ENCODE measurements at places on chromosomes 4 and X. TPM values are rescaled to one million over a fixed set of nuclear protein-coding genes. Genes with fewer than 3 reads are reported as not detected.

NEXMIF gene
- 0.18 TPM for polyA plus RNA-seq

DNA sequence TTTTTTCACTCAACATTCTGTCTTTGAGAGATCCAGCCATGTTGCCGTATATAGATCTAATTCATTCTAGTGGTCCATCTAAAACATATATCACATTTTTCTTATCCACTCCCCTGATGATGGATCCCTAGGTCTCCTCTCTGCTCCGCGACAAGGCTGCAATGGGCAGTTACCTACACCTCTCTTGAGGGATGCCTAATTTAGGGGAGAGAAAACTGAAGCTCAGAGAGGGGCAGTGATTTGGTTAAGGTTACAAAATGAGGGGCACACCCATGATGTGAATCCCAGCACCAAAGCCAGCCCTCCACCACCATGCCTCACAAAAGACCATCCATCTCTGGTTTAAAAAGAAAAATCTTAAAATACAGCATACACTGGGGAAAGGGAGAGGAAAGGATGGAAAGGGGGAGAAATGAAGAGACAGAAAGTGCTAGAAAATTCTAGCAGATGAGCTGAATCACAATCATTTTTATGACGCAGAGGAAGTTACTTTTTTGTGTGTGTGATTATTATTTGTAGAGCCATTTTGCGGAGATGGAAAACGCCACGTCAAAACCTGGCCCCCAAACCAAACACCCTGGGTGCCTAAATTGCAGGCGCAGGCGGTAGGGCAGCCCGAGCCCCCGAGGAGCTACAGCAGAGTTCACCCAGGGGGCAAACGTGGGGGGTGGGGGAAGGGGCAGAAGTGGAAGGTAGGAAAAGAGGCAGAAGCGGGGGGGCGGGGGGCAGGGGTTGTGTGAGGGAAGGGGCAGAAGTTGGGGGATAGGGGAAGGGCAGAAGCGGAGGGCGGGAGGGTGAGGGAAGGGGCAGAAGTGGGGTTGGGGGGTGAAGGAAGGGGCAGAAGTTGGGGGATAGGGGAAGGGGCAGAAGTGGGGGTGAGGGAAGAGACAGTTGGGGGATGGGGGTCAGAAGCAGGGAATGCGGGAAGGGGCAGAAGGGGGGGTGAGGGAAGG is 1.3 kb upstream of the TSPYL2 start:
- no peak overlapping the region for H3K27ac ChIP-seq
- H3K27me3 ChIP-seq = no peaks in the 10 kb centered on the region
- H3K4me3 ChIP-seq = peak overlapping the region; percentile 58
- no peak for DNase-seq

DNA sequence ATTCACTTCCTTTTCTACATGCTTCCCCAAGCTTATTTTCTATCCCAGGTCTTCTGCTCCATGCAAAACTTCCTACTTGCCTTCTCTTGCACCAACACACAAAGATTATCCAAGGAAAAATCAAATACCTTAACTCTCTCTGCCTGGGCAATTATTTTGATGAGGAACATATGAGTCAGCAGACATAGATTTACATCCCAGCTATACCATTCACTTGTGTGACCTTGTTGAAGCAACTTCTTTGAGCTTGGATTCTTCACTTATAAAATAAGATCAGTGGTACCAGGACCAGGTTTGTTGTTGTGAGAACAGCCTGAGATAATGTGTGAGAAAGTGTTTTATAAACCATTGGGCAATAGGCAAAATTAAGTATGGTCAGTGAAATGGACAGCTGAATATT is 39.1 kb upstream of the TMEM192 start:
- no peaks in the 10 kb centered on the region for H3K27me3 ChIP-seq
- H3K4me1 ChIP-seq = no peaks in the 10 kb centered on the region
- H3K27ac ChIP-seq = no peak overlapping the region
- DNase-seq = no peak
- no peak overlapping the region for H3K4me3 ChIP-seq
- no peaks in the 10 kb centered on the region for H3K36me3 ChIP-seq

- H3K27ac ChIP-seq = no peak overlapping the region
- no peaks in the 10 kb centered on the region for H3K36me3 ChIP-seq
- H3K4me3 ChIP-seq = peak overlapping the region; percentile 7
- H3K4me1 ChIP-seq = peaks cover 4% of the 10 kb centered on the region
- peak; percentile 73 for DNase-seq
- peaks cover 100% of the 10 kb centered on the region for H3K27me3 ChIP-seq
Observed at GRCh38 chr4:80197601-80198440, 518 bp downstream of the PRDM8 start.

- H3K27ac ChIP-seq = no peak overlapping the region
- peaks cover 5% of the 10 kb centered on the region for H3K4me1 ChIP-seq
- no peaks in the 10 kb centered on the region for H3K36me3 ChIP-seq
- no peak for DNase-seq
- H3K27me3 ChIP-seq = no peaks in the 10 kb centered on the region
Observed at GRCh38 chrX:136761421-136761820, 19.3 kb downstream of the ARHGEF6 start.

DNA sequence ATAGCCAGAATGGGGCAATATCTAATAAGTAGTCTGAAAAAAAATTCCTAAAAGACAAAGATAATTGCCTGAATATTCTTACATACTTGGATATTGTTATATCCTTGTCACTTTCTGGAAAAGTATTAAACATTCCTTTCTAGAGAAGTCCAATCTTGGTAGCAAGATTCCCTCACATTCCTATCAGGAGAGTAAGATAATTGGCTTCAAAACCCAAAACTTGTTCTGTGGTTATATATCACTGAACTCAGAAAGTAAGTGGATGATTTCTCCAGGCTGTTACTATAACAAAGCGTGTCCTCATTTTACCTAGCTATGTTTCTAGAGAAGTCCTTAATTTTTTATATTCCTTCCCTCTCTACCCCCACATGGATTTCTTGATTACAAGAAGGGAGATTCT is 46.0 kb upstream of the TEX13A start:
- no peaks in the 10 kb centered on the region for H3K4me1 ChIP-seq
- no peak overlapping the region for H3K27ac ChIP-seq
- DNase-seq = no peak
- no peak overlapping the region for H3K4me3 ChIP-seq
- no peaks in the 10 kb centered on the region for H3K27me3 ChIP-seq

DNA sequence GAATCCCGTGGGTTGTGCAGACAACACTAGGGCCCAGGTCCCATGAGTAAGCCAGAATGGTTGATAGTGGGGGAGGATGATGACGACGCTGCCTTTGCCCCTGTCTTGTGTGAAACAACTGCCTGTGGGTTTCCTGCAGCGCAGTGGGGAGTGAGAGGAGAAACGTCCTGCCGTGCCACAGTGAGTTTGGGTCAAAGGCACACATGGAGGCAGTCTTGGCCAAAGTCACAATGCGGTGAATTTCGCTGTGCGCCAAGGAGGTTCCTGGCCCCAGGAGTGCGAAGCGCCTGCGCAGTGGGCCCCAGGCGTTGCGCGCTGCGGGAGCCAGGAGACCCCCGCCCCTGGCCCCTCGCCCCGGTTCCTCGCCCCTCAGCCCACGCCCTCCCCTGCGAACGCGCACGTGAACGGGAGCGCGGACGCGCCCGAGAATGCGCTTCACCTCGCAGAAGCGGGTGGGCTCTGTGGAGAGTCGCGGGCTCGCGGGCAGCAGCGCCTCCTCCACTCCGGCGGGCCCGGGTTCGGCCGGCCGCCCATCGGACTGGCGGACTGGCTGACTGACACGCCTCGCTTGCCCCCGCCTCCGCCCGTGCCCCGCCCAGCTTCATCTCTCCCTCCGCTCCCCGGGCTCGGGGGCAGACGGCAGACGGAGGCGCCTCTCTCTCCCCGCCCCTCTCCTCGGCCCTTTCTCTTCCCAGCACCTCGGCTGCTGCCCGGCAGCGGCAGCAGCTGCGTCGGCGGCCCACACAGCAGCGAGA is at the start of gene NUDT10:
TSS of gene NUDT10 (plus strand) at position 635 of the 755 bp plus-strand sequence. CDS start 144 bp downstream, outside the sequence.
- no peaks in the 10 kb centered on the region for H3K27me3 ChIP-seq
- no peak within 1 kb of the TSS for H3K27ac ChIP-seq
- H3K36me3 ChIP-seq = no peaks in the 10 kb centered on the region
- peak within 1 kb of the TSS; percentile 63 for H3K4me3 ChIP-seq
- H3K4me1 ChIP-seq = no peaks in the 10 kb centered on the region

DNA sequence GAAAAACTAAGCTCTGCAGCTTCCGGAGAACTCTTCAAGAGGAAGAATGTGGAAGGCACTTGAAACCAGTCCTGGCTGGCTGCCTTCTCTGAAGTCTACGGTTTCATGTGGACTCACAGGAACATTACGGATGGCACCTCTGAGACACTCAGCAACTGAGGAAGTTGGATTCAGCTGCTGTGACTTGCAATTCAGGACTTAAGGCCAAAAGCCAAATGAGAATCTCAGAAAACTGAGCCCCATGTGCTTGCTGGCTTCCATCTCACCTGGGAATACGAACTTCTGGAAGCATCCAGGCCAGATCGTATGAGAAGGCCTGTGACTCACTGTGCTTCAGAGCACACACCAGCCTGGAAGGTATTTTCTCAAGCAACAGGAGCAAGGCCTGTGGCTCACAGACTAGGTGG is 107.8 kb upstream of the GPC4 start:
- H3K27ac ChIP-seq = no peak overlapping the region
- no peaks in the 10 kb centered on the region for H3K36me3 ChIP-seq
- DNase-seq = no peak
- no peaks in the 10 kb centered on the region for H3K27me3 ChIP-seq

SPARCL1 gene
- 0.51 TPM for polyA plus RNA-seq

TREX2 gene
- polyA plus RNA-seq = 0.80 TPM

GRCh38 chr4:99507349-99507748 is 3.5 kb upstream of the C4orf17 start:
- no peak overlapping the region for H3K4me3 ChIP-seq
- no peak for DNase-seq
- H3K27ac ChIP-seq = no peak overlapping the region
- no peaks in the 10 kb centered on the region for H3K36me3 ChIP-seq
- H3K27me3 ChIP-seq = no peaks in the 10 kb centered on the region

- H3K27me3 ChIP-seq = no peaks in the 10 kb centered on the region
- H3K27ac ChIP-seq = no peak overlapping the region
- H3K4me1 ChIP-seq = no peaks in the 10 kb centered on the region
- no peak overlapping the region for H3K4me3 ChIP-seq
- H3K36me3 ChIP-seq = no peaks in the 10 kb centered on the region
Observed at GRCh38 chrX:132786217-132786616, 172.2 kb downstream of the HS6ST2 start.

GRCh38 chr4:161356351-161356750 is 807.4 kb downstream of the FSTL5 start:
- no peaks in the 10 kb centered on the region for H3K4me1 ChIP-seq
- no peaks in the 10 kb centered on the region for H3K36me3 ChIP-seq
- DNase-seq = no peak
- no peak overlapping the region for H3K27ac ChIP-seq
- no peak overlapping the region for H3K4me3 ChIP-seq
- no peaks in the 10 kb centered on the region for H3K27me3 ChIP-seq

DNA sequence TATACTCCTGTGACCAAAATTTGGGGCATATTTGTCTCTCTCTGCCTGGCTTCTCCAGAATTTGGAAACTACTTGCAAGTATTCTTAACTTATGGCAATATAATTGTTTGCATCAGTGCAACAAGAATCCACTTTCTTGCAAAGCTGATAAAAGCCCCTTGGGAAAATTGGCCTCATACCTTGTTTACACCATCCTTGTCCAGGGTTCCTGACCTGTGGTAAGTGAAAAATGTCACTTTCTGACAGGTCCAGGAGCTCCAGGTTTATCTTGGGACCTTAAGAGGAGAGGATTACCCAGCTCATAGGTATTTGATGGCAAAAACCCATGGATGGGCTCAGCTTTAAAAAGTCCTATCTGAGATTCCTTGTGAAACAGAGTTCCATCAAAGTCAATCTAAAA is 29.3 kb upstream of the CXCL13 start:
- no peak overlapping the region for H3K27ac ChIP-seq
- H3K27me3 ChIP-seq = no peaks in the 10 kb centered on the region
- no peak for DNase-seq
- no peak overlapping the region for H3K4me3 ChIP-seq
- no peaks in the 10 kb centered on the region for H3K36me3 ChIP-seq
- H3K4me1 ChIP-seq = no peaks in the 10 kb centered on the region

DNA sequence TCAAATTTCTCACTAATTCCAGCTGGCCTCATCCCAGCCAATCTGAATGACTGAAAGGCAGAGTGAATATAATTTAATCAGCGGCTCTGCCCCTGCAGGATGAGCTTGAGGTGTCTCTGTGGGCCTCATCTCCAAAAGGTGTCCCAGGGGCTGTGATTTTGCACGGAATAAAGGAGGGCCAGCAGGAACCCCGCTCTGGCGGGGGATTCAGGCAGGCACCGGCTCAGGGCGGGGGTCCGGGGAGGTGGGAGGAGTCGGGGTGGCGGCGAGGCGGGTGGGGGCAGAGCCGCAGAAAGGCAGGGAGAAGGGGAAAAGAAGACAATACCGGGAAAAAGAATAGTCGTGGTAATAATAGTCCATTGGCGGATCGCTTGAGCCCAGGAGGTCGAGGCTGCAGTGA is 16.0 kb upstream of the ERCC6L start:
- H3K36me3 ChIP-seq = no peaks in the 10 kb centered on the region
- no peak overlapping the region for H3K27ac ChIP-seq
- H3K27me3 ChIP-seq = no peaks in the 10 kb centered on the region
- no peak overlapping the region for H3K4me3 ChIP-seq
- no peaks in the 10 kb centered on the region for H3K4me1 ChIP-seq
- no peak for DNase-seq

GRCh38 chr4:101334963-101335572 is 12.3 kb downstream of the PPP3CA start:
- H3K36me3 ChIP-seq = no peaks in the 10 kb centered on the region
- no peak for DNase-seq
- no peaks in the 10 kb centered on the region for H3K4me1 ChIP-seq
- no peak overlapping the region for H3K4me3 ChIP-seq

DNA sequence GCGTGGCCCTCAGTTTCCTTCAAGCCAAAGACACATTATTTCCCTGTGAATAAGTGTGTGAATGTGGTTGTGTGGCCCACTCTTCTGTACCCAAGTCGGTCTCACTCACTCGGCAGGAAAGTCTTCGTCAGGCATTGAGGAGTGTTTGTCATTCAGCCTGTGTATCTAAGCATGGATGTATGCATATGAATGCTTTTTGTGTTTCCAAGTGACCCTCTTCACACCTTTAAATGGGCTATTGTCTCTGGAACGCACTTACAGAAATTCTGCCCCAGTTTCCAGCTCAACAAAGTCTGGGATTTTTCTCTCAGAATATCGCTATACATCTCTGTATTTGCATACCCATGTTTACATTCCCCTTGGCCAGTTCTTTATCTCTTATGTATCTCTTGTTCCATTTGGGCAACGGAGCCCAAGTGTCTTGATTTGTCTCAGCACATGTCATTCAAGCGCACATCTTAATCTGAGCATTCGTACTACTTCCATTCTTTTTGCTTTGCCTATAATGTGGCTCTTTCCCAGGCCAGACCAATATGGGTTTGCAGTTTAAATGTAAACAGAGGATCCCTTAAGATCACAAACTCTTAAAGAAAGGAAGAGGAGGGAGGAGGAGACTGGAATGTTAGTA is 4.8 kb downstream of the BCOR start:
- H3K4me3 ChIP-seq = peak overlapping the region; percentile 53
- peaks cover 10% of the 10 kb centered on the region for H3K4me1 ChIP-seq
- no peak for DNase-seq
- no peaks in the 10 kb centered on the region for H3K36me3 ChIP-seq
- H3K27me3 ChIP-seq = no peaks in the 10 kb centered on the region
